ENCODE measurements at places on chromosomes 12 and 14. TPM values are rescaled to one million over a fixed set of nuclear protein-coding genes. Genes with fewer than 3 reads are reported as not detected.

ITPR2 gene
- 37.7 TPM for total RNA-seq

PPTC7 gene
- 24.2 TPM for total RNA-seq

MMP19 gene
- 49.3 TPM for total RNA-seq

LRRC10 gene
- total RNA-seq, result not detected

TPH2 gene
- 0.10 TPM for total RNA-seq

ADAMTS20 gene
- total RNA-seq, result not detected

EMC9 gene
- total RNA-seq, result 16.2 TPM
